ENCODE measurements at places on chromosomes 6 and 20.

- DNase-seq: no peak
These were observed 14.3 kb upstream of the KCNB1 start for GRCh38 chr20:49496553-49497397.

- no peak for DNase-seq
These were observed 141.5 kb downstream of the LY86 start for GRCh38 chr6:6729971-6730370.

- no peak for DNase-seq
These were observed 329.2 kb downstream of the DHX35 start for GRCh38 chr20:39291301-39291700.

- DNase-seq: no peak
These were observed 13.4 kb upstream of the FOXC1 start for GRCh38 chr6:1596088-1596852.

DNA sequence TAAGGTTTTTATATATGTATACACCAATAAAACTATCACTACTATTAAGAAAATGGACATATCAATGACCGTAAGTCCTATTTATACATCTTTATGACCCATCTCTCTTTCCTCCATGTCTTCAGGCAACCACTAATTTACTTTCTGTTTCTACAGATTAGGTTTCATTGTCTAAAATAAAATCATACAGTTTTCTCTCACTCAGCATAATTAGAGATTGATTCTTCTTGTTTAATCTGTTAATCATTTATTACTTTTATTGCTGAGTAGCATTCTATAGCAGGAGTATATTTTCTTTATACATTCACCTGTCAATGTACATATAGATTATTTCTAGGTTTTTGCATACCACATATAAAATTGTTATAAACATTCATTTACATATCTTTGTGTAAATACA, 388.0 kb downstream of the RFPL4B start:
- DNase-seq: no peak

- DNase-seq: peak; percentile 70
These were observed 32.3 kb upstream of the SLC22A23 start for GRCh38 chr6:3489027-3489757.

DNA sequence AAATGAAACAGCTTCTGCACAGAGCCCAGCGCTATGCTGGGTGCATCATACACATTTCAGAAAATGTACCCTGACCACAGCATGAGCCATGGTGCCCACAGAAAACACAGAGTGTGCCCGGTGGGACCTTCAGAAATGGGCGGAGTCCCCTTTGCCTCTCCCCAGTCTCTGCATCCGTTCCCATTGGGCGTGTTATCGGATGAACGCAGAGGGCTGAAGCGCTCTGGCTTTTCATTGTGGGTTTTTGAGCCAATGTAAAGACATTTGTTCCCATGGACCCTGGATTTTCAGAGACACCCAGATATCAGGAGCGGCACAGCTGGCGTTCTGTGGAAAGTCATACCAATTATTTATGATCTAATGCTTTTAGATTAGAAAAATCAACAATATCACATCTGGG, 99.8 kb downstream of the DACT2 start:
- DNase-seq: no peak

- DNase-seq: peak; percentile 78
These were observed 48.1 kb downstream of the KCNS1 start for GRCh38 chr20:45052698-45053429.

- no peak for DNase-seq
These were observed 21.6 kb downstream of the DLL1 start for GRCh38 chr6:170269151-170269845.

GRCh38 chr6:124203812-124204167, 400.1 kb downstream of the NKAIN2 start:
- DNase-seq: no peak

GRCh38 chr6:4577406-4577805, 198.8 kb upstream of the CDYL start:
- peak; percentile 66 for DNase-seq

- DNase-seq: no peak
These were observed 312.5 kb upstream of the PLCB4 start for GRCh38 chr20:8756410-8756809.

- DNase-seq: no peak
These were observed 112.6 kb downstream of the TMEM170B start for GRCh38 chr6:11650025-11650696.

DNA sequence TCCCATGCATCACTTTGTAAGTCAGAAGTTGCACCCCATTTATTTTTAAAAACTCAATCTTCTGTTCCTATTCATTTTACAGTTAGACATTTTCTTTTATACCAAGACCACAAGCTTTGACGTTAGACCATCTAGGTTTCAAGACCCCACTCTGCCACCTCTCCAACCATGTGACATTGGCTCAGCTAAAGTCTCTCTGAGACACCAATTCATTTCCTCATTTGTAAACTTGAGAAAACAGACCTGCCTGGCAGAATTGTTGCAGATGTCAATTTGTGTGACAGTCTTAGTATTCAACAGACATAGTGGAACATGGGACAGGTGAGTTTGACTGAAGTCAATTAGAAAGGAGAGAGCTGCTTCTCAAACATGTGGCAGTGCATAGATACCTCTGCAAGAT, 55.6 kb upstream of the CSE1L start:
- DNase-seq: no peak

- no peak for DNase-seq
These were observed 59.5 kb upstream of the BMP2 start for GRCh38 chr20:6708010-6708409.

DNA sequence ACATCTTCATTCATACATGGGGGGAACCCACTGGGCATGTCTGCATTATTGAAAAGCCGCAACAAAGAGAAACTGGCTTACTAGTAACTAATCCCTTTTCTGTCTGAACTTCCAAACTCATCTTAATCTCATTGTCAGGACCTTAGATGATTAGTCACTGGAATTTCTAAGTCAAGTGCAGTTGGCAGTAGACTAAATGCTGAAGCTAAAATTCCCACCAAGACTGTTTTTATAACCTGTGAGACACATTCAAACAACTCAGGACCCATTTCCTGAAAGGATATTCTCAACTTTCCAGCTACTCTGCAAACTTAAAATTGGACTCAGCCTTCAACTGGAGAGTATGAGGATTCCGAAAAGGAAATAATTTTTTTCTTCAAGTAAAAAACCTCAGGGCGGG, 94.8 kb upstream of the SCAF8 start:
- no peak for DNase-seq

DNA sequence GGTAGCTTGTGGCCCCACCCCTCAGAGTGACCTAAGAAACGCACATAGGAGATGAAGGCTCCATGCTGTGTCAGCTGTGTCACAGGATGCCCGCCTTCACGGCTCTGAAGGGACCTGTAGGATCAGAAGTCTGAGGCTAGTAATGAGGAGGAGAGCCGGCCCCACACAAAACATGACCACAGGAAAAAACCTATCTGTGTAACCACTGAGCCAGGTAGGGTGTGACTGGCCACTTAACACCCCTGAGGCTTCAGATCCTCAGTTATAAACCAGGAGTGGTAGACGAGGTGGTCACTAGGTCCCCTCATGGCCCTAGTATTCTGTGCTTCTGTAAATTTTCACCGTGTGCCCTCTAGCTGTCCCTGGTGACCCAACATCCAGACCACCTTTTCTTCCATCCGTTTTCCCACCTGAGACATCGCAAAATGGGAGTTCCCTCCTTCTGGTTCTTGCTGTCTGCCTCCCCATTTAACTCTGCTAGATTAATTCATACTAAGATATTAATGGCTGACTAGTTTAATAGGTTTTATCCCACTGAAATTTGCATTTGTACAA, 52.8 kb downstream of the TBC1D7 start:
- no peak for DNase-seq

- DNase-seq: peak; percentile 16
These were observed 274.3 kb downstream of the CD109 start for GRCh38 chr6:73969971-73970970.

DNA sequence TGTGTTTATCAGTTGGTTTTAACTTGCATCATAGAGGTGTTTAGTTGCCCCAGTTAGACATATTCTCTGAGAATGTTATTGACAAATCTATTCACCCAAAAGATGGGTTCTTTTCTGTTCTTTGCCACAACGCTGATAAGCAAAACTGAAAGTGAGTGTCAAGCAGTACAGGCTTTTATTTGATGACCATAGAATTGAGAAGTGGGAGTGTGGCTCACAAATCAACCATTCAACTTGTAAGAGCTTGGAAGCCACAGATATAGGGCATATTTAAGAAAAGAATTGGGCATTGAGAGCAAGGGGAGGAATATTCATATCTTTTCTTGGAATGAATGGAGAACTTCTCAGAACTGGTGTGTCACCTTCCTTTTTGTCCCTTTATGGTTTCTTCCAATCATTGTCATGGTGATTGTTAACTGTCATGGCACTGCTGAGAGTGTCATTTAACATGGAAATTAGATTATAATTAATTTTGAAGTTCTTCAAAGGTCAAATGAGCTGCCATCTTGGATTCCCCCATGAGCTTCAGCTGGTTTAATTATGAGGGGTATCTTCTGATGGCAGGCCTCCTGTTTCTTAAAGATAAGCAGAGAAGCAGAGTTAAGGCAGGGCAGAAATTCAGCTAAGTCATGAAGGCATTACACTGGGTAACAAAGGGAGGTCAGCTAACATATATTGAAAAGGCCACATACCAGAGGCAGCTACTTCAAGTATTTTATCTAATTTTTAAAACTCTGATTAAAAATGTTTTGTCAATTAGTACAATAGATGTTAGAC, 254.0 kb upstream of the HTR1E start:
- DNase-seq: no peak

GRCh38 chr6:153816366-153816765, 222.7 kb upstream of the OPRM1 start:
- no peak for DNase-seq

GRCh38 chr6:125104425-125104824, 49.1 kb upstream of the TPD52L1 start:
- DNase-seq: peak; percentile 67

- DNase-seq: no peak
These were observed 29.5 kb upstream of the SDHAF4 start for GRCh38 chr6:70537266-70537665.

DNA sequence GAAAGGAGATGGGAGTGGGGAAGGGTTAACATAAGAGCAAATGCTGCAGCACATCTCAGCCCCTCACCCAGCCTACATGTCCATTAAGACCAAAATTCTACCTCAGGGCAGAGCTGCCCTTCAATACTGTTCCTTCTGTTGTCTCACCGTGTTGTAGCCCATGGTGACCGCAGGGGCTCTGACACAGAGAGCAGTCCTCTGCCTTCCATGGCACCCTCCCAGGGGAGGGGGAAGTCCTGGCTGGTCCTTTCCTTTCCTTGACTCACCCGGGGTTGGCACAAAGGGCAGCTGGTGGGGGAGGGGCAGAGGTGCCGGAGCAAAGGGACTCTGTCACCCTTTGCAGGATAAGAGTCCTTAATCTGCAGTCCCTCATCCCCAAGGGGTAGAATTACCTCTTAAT, 15.2 kb downstream of the NKX2-2 start:
- DNase-seq: no peak

DNA sequence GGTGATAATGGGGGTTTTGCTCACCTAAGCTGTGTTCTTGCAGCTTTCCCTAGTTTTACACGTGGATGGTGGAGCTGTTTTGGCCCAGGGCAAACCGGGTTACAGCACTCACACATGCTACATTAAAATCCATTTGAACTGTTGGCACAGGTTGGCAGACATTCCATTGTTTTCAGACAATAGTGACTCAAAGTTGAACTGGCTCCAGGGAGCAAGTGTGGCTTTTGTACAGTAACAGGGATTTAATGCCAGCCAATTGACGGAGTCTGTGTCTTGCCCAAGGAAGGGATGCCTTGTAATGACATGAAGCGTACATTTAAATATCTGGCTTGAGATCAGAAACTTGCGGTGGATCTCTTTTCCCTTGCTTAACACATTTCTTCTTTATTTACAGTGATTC, 183.1 kb downstream of the DTNBP1 start:
- peak; percentile 56 for DNase-seq

- DNase-seq: no peak
These were observed at the start of gene ITPA for GRCh38 chr20:3209257-3209945. ITPA (plus strand) TSS chr20:3209498; CDS start chr20:3209552, 54 bp downstream.

DNA sequence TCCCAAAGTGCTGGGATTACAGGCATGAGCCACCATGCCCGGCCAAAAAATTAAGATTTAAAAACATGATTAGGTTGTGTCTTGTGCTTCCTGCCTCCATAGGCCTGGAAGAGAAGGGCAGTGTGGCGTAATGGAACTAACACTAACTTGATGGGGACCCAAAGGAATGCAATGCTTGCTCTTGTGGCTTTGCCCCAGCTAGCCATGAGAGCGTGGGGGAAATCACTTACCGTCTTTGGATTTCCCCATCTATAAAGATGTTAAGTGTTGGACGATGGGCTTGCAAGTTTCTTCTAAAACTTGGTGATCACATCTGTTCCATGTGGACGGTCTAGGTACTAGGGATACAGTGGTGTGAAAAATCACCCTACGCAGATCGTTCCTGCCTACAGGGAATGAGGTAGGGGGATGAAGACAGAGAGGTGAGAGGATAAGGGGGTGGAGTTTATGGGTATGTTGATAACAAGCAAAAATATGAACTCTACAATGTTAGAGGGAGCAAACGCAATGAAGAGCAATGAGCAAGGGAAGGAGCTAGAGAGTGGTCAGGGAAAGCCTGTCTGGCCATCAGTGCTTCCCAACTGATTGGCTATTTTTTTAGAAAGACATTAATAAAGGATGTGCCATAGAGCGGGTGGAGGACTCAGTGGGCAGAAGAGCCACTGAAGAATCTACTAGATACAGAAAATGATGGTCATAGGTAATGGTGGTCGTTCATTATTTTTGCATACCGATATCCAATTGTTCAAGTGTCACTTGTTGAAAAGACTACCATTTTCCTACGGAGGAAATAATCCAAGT, 165.2 kb downstream of the BCAS1 start:
- no peak for DNase-seq

DNA sequence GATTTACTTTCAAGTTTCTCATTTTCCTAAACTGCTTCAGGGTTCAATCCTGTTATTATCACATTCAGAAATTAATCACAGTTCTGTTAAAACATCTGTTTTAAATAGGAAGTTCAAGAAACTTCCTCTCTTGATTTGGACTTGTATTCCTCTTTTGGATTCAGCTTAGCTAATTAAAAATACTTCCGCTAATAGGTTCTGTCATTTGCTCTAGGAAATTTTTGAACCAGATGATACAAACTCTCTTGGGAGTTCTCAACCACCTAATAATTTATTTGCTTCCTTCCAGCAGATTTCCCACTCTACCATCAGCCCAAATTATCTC, 15.9 kb upstream of the TMEM30A start:
- no peak for DNase-seq

DNA sequence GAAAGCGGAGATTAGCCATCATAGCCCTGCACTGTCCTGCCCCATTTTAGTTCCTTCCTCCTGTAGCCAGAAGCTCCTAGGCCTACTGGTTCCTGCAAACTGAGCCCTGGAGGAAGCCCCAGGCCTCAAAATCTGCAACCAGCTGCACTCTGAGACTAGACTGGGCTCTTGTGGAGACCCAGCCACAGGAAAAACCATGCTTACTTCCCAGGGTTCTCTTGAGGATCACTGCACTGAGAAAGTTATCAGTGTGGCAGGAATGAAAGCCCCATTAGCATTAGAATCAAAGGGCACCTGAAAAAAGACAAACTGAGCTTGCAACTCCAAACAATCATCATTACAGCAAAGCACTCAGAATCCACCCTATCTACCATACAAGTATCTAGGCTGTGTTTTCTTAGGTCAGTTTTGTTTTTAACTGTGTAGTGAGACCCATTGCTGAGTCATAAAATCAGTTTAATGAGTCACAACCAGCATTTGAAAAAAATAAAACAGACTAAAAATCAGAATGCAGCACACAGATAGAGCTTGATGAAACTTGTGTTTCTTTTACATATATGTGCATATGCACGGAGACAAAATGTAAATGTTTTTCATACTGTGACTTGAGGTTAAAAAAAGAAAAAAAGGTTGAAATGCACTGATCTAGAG, 91.0 kb downstream of the UNC5CL start:
- DNase-seq: no peak

All from globus pallidus (tissue), 1 donor.